ENCODE measurements at places on chromosomes 5 and 9. TPM values are rescaled to one million over a fixed set of nuclear protein-coding genes. Genes with fewer than 3 reads are reported as not detected.
A peak's percentile ranks its signal among the peaks of the same experiment; 100 is the strongest.

GRCh38 chr5:152116934-152117333 is 192.3 kb upstream of the GLRA1 start:
- DNase-seq: no peak

GRCh38 chr5:122951658-122952057 is 84.9 kb downstream of the PPIC start:
- DNase-seq: no peak

- DNase-seq: no peak
Observed at GRCh38 chr5:160185626-160186360, 43.5 kb upstream of the FABP6 start.

GRCh38 chr9:133142684-133143622 is 20.8 kb downstream of the GBGT1 start:
- DNase-seq: peak; percentile 75

GRCh38 chr5:181005791-181006190 is 17.1 kb downstream of the BTNL3 start:
- DNase-seq: no peak

Gene HK3
- not detected for total RNA-seq

GRCh38 chr9:90834828-90835595 is 33.4 kb downstream of the SYK start:
- peak; percentile 19 for DNase-seq

Gene CDK7
- 27.5 TPM for total RNA-seq

Gene FYB1
- total RNA-seq: 270 TPM

Gene PCA3
- not detected for total RNA-seq

DNA sequence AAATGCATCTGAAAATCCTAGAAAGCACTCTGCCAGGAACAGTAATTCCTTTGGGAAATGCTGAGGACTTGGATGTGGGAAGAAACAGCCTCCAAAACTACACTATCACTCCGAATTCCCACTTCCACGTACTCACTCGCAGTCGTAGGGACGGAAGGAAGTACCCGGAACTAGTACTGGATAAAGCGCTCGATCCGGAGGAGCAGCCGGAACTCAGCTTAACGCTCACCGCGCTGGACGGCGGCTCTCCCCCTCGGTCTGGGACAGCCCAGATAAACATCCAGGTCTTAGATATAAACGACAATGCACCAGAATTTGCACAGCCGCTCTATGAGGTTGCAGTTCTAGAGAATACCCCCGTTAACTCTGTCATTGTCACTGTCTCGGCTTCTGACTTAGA is 786 bp downstream of the PCDHB3 start:
- DNase-seq: no peak

Gene IRX4
- total RNA-seq: not detected

- DNase-seq: no peak
Observed at GRCh38 chr9:13377171-13377925, 97.9 kb upstream of the MPDZ start.

- DNase-seq: no peak
Observed at GRCh38 chr5:36704131-36704530, 97.7 kb downstream of the SLC1A3 start.

Gene LIX1
- total RNA-seq: not detected

DNA sequence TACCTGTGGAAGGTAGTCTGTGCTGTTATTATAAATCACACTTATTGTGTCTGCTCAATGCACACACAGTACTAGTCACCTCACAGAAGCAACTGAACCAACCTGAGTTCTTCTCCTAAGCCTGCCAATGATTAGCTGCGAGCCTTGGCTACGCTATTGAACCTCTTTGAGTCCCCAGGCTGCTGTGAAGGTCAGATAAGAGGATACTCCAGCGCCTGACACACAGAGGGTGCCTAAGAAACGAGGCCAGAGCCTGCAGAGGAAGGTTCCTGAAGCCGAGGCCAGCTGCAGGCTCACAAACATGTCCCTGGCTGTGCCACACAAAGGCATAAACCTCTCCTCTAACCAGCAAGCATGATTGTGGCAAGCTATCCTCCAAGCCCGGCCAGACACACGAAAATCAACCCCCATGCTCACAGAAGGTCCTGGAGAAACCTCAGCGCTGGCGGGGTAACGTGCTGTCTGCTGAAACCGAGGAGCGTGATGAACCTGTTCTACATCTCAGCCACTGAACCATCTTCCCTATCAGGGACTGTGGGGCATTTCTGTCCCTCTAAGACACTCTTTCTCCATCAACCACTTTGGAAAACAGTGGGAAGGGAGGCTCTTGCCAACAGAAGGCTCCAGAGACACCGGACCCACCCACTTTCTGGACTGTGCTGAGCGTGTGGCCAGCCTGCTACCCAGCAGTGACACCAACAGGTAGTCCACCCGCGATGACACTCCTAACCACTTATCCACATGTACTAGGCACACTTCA is 53.2 kb upstream of the SLC25A51 start:
- DNase-seq: no peak

- DNase-seq: no peak
Observed at GRCh38 chr9:87620731-87621322, 105.1 kb upstream of the CTSL start.

GRCh38 chr5:135236908-135237747 is 161.9 kb downstream of the MACROH2A1 start:
- DNase-seq: peak; percentile 11

GRCh38 chr5:118561971-118562370 is 426.4 kb downstream of the DTWD2 start:
- DNase-seq: no peak

GRCh38 chr5:20654746-20655145 is 666.7 kb upstream of the CDH18 start:
- DNase-seq: no peak

GRCh38 chr9:136858844-136859757 is 7.0 kb downstream of the MAMDC4 start:
- DNase-seq: no peak

- no peak for DNase-seq
Observed at GRCh38 chr5:159566832-159567231, 236.5 kb upstream of the IL12B start.

Gene PKD2L2
- total RNA-seq: not detected

GRCh38 chr9:131891598-131891997 is 151.7 kb upstream of the RAPGEF1 start:
- no peak for DNase-seq

Gene FOXD4L5
- total RNA-seq: 0.18 TPM

Gene CNTFR
- not detected for total RNA-seq

DNA sequence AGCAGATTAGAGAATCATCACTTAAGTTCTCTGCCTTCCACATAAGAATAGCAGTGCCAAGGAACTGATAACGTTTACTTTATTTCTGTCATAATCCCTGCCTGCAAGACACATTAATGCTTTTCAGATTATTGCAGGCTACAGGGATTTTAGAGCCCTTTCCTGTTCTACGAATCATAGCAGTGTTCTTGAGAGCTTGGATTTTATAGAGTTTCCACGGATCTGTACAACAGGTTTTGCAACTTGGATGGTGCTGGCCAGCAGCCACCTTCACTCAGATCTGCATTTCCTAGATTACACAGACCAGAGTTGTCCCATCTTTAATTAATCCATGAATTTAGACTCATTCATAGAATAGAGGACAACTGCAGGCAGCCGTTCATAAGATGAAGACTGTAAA is 38.1 kb downstream of the SLC12A2 start:
- no peak for DNase-seq

DNA sequence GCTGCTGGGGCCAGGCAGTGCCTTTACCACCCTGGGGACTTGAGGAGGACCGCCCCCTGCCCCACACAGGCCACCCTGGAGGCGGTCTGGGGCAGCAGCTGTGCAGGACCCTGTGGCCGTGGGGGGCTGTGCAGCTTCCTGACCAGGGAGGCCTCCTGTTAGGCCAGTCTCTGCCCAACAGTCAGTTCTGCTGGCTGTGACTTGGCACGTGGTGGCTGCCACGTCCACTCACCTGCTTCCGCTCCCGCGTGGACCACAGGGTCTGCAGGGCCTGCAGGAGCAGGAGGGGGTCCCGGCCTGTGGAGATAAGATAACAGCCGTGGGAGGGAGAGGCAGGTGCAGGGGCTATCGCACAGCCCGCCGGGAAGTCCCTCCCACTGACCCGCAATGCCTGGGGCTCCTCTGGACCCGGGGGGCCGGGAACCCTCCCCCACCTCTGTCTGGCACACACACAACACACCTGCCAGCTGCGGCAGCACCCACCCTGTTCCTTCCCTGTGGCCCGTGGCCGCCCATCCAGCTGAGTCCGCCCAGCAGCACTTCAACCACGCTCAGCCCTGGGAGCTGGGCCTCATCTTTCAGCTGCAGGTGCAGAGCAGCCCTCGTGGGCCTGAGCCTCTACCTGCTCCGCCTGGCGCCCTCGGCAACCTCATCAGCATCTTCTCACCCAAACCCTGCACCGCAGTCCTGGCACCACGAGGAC is 39.7 kb downstream of the EXD3 start:
- no peak for DNase-seq

Gene SCGB3A1
- total RNA-seq: not detected

GRCh38 chr5:125049721-125050702 is 303.6 kb upstream of the ZNF608 start:
- no peak for DNase-seq

DNA sequence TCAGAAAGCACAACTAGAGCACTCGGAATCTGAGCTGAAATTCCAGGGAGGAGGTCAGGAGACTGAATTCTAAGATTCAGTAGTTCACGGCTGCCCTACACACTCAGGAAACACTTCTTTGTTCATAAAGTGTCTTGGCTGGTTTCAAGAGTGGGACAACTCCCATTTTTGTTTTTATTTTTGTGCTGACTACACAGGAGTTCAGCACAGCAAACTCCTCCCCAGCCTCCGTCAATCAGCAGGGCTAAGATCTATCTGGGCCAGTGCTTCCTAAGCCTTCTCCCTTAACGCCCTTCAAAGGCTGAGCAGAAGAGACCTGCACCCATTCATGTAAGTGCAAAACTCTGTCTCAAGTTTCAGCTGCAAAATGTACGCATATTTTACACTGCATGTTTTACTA is 250.1 kb downstream of the CRB2 start:
- DNase-seq: no peak

- DNase-seq: no peak
Observed at GRCh38 chr5:113115061-113115460, 138.5 kb downstream of the DCP2 start.

GRCh38 chr5:109986726-109987125 is 297.0 kb downstream of the MAN2A1 start:
- no peak for DNase-seq

- DNase-seq: no peak
Observed at GRCh38 chr9:78745331-78745730, 448.4 kb downstream of the PSAT1 start.

GRCh38 chr5:55294935-55295334 is 12.6 kb downstream of the DHX29 start:
- no peak for DNase-seq

Gene NIM1K
- total RNA-seq: 0.50 TPM

Gene C5orf63
- total RNA-seq: 7.4 TPM

DNA sequence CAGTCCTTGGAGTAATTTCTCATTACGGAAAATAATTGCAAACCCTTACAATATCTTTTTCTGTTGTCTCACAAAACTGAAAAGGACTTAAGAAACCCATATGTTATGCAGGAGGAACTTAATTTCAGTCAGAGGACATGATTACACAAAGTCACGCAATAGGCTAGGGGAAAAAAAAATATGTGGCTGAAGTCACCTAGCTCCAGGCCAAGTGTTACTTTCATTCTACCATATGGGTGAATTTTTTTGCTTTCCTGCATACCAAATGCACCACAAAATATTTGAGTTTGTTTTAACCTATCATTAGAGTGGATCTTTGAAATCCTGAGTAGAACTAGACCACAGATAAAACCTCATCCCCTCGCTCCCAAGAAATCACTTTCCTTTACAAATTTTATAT is 523.5 kb downstream of the CAAP1 start:
- no peak for DNase-seq

Gene PCDHA13
- not detected for total RNA-seq

Gene RASEF
- total RNA-seq: not detected

Gene ZNF454
- total RNA-seq: not detected

- no peak for DNase-seq
Observed at GRCh38 chr9:135706288-135706687, 4.3 kb downstream of the KCNT1 start.

Gene ELAVL2
- not detected for total RNA-seq

DNA sequence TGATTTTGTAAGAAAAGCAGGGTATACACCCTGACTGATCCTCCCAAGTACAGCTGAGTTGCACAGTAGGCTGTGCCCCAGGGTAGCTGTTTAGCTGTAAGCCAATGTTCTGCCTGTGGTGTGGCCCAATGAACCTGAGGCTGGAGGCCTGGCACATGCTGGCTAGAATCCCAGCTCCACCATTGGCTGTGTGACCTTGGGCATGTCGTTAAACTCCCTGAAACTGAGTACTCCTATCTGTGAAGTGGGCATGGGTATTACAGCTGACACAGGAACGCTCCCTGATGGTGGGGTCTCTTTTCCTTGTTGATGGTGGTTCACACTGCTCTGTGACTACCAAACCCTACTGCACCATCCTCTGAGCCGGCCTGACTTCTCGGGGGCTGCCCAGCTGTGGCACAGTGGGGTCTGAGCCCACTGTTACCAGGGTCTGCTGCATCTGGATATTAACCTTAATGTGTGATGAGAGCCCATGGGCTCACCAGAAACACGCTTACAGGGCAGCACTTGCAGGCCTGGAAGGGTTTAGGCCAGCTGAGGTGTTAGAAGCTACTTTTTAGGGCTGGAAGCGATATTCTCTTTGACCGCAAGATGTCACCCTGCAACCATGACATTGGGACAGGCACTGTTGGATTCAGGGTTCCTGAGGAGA is 7.0 kb upstream of the GADD45G start:
- DNase-seq: peak; percentile 73

- no peak for DNase-seq
Observed at GRCh38 chr5:146103594-146103993, 1.8 kb downstream of the PLAC8L1 start.

DNA sequence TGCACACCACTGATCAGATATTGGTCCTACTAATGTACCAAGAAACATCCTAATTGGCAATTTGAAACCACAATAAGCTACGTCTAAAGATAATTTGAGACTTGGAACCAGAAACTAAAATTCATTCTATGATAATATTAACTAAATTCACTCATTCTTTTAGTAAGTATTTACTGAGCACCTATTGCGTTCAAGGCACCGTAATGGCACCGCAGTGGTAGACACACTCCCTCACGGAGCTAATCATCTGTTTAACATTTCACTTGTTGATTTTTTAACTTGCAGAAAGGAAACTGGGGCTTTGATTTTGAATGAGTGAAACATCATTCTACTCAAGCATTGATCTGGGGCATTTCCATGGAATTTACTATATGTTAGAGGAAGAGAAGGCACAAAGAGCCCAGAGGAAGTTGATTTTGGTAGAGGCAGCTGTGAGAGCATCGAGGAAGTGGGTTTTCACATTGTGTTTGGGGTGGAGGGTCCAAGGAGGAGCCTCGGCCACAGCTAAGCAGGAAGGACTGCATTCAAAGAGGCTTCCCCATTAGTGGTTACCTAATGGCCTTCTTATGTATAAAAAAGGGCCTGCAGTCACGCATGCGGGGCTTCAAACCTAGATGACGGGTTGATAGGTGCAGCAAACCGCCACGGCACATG is 7.1 kb downstream of the RAPGEF1 start:
- DNase-seq: peak; percentile 82

Gene SLC6A18
- not detected for total RNA-seq

Gene ISCA1
- total RNA-seq: 20.0 TPM

Gene ROPN1L
- total RNA-seq: 2.4 TPM

- peak; percentile 55 for DNase-seq
Observed at GRCh38 chr9:37575921-37576721, at the start of gene FBXO10. Gene FBXO10, minus strand, starts transcription at chr9:37576380. Its CDS starts 34,612 bp downstream, at chr9:37541768.

Measured in activated CD8-positive, alpha-beta memory T cell treated with anti-CD3 and anti-CD28 coated beads, Interleukin-2, amount 10 ng/mL, durations not matched to agents 7 days and 5 days (primary cell).